GM06990 (cell line): ENCODE measurements at places on chromosomes 11 and 22.

DNA sequence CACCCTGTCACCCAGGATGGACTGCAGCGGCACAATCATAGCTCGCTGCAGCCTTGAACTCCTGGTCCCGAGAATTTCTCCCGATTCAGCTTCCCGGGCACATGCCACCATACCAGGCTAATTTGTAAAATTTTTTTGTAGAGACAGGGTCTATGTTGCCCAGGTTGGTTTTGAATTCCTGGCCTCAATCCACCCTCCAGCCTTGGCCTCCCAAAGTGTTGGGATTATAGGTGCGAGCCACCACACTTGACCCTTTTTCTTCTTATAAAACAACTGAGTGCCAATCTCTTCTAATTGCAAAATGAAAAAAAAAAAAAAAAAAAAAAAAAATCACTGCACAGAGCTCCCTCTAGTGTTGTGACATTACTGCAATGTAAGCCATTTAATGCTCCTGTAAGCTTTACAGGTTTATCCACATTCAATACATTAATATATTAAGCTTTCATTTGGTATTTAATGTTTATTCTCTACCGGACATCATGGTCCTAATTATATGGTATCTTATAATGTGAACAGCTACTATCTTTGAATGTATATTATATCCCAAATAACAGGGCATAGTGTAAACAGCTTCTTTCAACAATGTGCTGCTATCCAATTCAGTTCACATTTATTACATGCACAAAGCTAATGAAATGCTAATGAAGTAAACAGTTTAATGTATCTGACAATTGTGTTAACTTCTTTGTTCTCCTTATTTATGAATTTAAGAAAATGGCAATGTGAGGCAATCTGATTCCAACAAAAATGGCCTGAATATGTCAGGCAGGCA is 44.6 kb downstream of the COPB1 start:
- no peak for DNase-seq

- DNase-seq = no peak
Observed at GRCh38 chr22:36362932-36363331, 24.8 kb downstream of the MYH9 start.

DNA sequence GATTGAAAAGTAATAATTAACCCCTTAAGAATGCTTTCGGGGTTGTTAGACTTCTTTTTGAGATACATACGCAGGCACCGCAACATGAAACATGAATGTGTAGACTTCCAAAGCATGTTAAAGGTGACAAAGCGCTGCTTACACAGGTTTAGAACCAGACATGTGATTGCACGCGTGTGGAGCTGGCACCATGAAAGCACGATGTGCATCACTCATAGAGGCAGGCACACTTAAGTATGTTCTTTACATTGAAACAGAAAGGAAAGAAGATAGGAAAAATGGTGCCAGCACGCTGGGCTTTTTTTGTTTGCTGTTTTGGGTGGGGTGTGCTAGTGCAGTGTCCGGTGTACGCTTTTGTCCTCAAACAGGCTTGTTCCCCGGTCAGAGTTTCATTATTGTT is 83.6 kb upstream of the PPARA start:
- no peak for DNase-seq

DNA sequence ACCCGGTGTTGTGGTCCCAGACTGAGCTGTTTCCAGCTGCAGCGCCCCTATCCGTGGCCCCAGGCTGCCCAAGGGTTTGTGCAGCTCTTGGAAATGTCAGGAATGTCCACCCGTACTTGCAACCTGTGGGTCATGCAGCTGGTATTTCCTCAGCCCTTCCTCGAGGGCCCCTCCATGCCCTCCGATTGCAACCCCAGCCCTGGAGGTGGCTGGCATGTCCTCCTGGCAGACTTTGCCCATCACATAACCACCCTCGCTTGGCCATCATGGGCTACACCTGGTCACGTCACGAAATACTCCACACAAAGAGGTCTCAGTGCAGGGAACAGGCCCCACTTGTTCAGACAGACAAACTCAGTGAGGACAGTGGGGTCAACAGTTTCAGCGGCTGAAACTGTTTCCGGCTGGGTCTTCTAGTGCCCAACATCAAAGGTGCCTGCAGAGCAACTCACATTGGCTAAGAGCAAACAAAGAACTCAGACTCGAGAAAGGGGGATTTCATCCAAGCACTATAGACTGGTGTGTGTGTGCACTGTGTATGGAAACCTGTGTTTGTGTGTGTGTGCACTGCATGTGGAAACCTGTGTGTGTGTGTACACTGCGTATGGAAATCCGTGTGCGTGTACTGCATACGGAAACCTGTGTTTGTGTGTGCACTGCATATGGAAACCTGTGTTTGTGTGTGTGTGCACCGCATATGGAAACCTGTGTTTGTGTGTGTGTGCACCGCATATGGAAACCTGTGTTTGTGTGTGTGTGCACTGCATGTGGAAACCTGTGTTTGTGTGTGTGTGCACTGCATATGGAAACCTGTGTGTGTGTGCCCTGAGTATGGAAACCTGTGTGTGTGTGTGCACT is 72.8 kb upstream of the CCND1 start:
- no peak for DNase-seq

DNA sequence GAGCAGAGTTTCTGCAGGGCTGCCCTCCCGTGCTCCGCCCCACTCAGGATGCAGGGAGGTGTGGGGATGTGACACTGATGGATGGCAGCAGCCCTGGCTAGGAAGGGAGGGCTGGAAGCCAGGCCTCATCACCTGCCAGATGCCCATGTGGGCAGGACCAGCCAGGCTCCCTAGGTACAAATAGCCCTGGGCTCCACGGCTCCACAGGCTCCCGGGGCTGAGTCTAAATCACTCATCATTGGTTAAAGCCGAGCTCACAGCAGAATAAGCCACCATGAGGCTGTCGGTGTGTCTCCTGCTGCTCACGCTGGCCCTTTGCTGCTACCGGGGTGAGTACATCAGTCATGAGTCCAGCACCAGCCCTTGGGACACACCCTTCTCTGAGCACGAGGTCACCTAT is at the start of gene SCGB1D1:
TSS of gene SCGB1D1 (plus strand) at position 206 of the 400 bp plus-strand sequence. CDS start at position 275, 69 bp downstream.
- DNase-seq = no peak

- no peak for DNase-seq
Observed at GRCh38 chr11:47599902-47600301, 5.7 kb upstream of the C1QTNF4 start.

DNA sequence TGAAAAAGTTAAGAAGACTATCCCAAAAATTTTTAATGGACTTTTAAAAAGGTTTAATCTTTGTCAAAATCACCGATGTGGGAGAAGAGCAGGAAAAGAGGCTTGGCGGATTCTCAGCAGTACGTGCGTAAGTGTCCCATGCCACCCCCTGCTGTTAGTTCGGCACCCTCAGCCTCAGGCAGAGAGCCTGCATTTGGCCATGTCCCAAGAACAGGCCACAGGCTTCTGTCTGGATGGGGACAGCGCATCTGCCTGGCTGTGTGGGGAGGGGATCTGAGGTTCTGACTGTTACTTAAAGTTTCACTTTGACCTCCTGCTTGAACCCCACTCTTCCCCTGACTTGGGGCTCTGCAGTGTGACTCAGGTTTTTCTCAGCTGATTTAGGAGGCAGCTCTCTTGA is 35.3 kb downstream of the EXT2 start:
- DNase-seq = no peak

DNA sequence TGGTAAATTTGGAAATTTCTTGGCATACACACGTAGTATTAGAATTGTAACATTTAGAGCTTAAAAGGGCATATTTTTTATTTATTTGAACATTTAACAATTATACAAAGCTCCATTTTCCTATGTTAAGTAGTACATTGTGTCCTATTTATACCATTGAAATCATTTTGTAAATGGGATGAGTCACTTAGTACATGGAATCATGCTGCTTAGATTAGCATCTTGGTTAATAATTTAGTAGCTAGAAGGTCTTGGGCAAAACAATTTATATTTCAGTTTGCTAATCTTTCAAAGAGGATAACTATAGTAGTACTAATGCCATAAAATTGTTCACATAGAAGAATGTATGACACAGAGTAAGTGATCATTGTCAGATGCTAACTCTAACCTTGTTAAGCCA is 450.1 kb upstream of the LUZP2 start:
- no peak for DNase-seq

DNA sequence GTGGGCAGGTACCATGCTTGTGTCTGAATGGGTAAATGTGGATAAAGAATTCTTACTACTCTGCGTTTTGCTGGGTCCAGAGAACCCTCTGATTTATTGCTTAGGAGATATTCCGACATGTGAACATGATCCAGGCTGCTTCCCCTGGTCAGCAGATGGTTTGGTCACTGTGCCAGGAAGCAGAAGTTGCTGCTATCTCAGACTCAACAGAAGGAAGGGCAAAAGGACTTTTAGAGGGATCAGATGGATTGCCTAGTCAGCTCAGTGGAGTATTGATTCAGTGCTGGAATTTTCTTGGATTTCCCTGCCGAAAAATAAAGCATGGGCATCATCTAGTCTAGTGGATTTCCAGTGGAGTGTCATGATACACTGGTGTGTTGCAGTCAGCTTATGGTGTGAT is 440.1 kb downstream of the NTM start:
- no peak for DNase-seq
